ENCODE measurements at places on chromosomes 2 and 18.
A peak's percentile ranks its signal among the peaks of the same experiment; 100 is the strongest.

- DNase-seq: no peak
These were observed 172.3 kb upstream of the SLC35G4 start for GRCh38 chr18:11437046-11437445.

- no peak for DNase-seq
These were observed 250.4 kb upstream of the SMIM21 start for GRCh38 chr18:75677696-75678455.

- no peak for DNase-seq
These were observed 19.8 kb downstream of the FAM171B start for GRCh38 chr2:186713691-186714090.

GRCh38 chr2:230153390-230153976 lies 66.3 kb downstream of the SP110 start:
- no peak for DNase-seq

DNA sequence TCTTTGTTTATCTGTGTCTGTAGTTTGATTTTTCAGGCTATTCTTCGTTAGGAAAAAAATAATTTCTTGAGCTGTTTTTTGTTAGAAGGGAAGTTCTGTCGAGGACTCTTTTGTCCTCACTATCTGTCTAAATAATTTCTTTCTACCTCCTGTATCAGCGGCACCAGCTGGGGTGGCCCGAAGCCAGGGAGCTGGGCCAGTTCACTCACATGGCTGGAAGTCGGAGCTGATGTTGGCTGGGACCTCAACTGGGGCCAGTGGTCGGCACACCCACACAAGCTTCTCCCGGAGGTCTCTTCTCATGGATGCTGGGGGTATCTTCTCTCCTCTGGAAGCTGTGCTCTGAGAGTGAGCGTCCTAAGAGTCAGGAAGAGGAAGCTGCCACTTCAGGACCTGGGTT lies 8.0 kb upstream of the PDIA6 start:
- no peak for DNase-seq

- no peak for DNase-seq
These were observed 237.3 kb upstream of the THUMPD2 start for GRCh38 chr2:40016151-40016885.

DNA sequence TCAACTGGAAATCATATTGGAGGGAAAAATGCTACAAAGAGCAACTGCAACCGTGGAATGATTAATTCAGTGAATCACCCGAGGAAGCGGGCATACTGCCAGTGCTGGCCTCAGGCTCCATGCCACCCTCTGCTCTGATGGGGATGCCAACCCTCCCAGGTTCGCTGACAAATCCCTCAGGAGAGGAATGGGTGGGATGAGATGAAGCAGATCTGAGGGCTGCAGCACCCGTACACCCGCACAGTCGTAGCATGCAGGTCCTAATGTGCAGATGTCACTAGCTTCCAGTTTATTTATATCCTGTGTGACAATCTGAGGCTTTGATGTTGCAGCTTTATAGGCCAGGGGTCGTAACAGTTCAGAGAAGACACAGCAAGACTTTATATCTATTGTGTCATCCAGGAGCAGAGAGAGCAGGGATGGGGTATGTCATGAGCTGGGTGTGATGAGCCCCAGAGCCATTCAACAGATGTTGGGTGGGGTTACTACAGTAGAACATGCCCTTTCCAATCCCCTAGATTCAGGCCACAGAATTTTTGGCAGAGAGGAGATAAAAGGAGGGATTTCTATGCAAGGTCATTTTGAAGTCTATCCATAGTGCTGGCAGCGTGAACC lies 44.6 kb downstream of the DPP4 start:
- peak; percentile 40 for DNase-seq

DNA sequence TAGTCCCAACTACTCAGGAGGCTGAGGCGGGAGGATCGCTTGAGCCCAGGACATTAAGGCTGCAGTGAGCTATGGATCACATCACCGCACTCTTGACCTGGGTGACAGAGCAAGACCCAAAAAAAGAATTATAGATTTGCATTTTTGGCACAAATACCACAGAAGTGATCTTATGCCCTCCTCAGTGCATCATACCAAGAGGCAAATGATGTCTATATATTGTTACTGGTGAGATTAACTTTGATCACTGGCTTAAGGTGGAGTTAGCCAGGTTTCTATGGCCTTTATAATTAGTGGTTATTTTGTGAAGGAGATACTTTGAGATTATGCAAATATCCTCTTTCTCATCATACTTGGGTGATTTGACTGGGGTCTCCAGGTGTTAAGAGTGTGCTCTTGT lies 22.1 kb upstream of the CATIP start:
- no peak for DNase-seq

GRCh38 chr2:151053661-151053990 lies 208.0 kb downstream of the RBM43 start:
- DNase-seq: no peak

- DNase-seq: no peak
These were observed 49.8 kb downstream of the CAB39 start for GRCh38 chr2:230762317-230762896.

DNA sequence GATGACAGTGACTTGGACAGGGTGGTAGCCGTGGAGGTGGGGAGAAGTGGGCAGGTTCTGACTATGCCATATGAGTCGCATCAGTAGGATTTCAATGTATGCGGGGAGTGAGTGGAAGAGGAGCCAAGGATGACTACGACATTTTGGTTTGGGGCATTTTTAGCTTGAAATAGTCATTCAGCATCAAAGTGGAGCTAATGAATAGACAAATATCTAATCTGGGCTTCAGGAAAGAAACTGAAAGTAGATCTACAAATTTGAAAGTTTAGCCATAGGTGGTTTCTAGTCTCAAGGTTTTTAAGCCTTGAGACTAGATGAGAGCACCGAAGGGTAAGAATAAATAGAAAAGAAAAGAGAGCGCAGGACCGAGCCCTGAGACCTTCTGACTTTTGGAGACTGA lies 58.3 kb downstream of the FEZ2 start:
- no peak for DNase-seq

GRCh38 chr2:152067823-152068222 lies 31.0 kb downstream of the CACNB4 start:
- DNase-seq: no peak

DNA sequence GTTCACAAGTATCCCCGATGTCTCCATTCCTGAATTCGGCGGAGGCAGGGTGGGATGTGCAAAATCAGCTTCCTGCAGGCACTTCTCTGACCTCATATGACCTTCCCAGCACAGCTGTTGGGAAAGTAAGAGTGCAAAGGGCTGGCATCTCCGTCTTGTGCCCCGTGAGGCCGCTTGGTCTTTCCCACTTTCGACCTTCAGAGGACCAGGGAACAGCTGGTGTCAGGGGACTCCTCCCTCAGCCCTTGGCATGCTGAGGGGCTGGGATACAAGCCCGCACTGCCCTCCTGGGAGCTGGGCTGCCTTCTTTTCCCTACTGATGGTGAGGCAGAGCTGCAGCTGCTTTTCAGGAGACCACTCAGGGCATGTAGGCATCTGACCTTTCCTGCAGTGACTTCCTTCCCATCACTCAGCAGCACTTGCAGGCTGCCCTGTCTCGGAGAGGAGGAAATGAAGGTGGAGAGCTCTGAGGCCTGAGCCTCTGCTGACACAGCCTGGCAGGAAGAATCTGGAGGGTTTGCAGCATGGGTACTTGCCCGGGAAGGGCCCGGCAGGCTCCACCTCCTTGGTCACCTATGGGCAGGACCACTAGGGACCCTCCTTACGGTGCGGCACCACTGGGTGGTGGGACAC lies 277.2 kb upstream of the HS6ST1 start:
- DNase-seq: no peak

DNA sequence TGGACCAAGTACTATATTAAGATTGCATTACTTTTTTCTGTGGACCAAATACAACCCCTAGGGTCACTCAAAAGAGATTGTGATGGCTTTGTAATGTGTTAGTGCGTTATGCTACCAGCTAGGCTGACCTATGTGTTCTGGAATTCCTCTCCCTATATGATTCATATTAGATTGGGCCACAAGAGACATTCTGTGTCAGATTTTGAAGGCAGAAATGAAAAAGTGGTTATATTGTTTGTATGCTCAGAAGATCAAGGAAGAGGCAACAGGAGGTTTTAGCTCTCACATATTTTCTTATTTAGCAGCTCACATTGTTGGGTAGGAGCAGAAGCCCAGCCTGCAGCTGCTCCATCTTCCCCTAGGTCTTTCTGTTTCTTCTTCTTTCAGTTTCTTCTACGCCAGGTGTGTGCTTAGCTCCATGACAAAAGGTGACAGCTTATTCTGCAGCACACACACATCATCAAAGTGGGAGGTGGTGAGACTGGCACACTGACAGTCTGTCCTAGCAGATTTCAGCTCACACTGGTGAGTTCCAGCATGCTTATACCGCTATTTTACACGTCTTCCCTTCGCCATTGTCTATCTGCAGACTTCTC lies 156.8 kb upstream of the UBE2E3 start:
- DNase-seq: no peak

- no peak for DNase-seq
These were observed 58.5 kb downstream of the EIF5B start for GRCh38 chr2:99395589-99396130.

- no peak for DNase-seq
These were observed 17.3 kb upstream of the KCNF1 start for GRCh38 chr2:10894264-10894935.

DNA sequence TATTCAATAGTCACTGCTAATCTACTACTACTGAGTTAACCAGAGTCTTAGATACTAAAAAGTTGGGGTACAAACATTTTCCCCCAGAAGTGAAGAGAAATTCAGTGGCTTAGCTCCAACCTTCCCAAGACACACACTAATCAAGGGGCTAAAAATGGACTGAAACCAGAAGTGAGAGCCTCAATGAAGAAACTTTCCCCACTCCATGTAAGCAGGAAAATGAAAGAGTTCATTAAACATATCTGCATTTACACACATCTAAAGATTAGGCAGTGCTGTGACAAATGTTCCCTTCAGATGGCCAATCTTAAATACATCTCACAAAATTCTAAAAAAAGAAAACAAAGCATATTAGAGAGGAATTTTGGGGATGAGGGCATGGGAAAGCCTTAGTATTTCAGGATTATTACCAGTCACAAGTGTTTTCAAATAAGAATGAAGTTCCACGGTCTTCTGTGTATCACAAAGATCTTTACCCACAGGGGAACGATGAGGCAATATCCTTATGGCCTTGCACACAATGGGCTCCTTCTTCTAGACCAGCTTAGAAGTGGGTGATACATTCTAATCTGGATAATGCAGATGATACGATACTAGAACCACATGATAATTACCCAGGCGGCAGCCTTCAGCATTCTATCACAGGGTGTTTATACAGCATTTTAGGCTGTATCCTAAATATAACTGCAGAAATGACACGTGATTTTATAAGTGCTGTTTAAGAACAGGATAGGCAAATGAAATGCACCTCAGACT lies 17.1 kb downstream of the ANKRD44 start:
- DNase-seq: no peak

- no peak for DNase-seq
These were observed 1768.4 kb upstream of the PIK3C3 start for GRCh38 chr18:40186677-40187076.

- peak; percentile 42 for DNase-seq
These were observed 108.9 kb downstream of the CLIP4 start for GRCh38 chr2:29223851-29224692.

DNA sequence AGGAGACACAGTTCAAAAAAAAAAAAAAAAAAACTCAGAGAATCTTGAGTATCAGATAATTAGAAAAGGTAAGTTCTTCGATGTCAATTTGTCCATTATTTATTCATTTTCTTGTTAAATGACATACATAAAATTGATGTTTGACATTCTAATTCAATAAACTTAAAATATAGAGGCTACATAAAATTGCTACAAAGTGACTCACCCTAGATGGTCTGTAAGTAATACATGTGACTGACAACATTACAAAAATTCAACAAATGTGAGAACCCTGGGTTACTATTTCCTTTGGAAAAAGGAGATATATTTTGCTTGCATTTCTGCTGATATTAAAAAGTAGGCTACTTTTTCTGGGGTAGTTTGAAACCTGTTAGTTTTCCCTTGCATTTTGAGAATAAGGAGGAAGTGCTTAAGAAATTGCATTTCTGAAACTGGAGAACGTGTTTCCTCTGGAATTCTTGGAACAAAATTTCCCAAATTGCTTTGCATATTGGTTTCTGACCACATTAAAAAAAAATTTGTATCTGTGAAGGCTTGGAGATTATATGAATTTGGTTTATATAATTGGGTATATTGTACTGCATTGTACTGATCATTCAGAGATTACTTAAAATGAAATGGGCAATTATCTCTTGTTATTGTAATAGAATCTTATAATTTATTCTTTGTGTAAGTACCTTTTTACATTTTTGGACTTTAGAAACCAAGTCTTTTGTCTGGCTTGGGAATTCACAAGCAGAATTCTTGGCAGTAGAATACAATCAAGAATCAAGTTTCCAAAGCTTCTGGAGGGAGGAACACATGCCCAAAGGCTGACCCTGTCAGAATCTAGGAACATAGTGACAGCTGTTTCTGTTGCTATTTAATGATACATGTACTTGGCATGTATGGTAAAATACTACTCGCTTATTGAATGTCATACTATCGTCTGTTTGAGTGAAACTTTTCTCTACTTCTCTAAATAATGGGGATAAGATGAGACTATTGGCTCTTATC lies 106.1 kb downstream of the DSEL start:
- DNase-seq: no peak

- no peak for DNase-seq
These were observed 1574.2 kb upstream of the PIK3C3 start for GRCh38 chr18:40380686-40381439.

DNA sequence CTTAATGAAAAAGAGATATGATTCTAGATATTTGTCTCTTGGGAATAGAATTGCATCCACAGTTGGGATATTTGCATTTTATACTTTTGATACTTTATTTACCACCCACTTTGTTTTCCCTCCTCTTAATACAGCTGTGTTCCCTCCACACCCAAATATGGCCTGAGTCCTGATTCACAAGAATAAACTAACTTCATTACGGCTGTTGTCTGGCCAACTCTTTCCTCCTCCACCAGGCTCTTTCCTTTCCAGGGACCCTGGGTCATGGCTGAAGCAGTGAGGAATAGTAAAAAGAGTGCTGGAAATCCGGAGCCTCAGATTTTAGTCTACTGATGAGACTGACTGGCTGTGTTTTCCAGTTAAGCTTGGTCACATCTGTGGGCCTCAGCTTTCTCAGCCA lies 48.4 kb upstream of the STAM2 start:
- no peak for DNase-seq

- DNase-seq: no peak
These were observed 186.5 kb upstream of the TPO start for GRCh38 chr2:1226766-1227165.

DNA sequence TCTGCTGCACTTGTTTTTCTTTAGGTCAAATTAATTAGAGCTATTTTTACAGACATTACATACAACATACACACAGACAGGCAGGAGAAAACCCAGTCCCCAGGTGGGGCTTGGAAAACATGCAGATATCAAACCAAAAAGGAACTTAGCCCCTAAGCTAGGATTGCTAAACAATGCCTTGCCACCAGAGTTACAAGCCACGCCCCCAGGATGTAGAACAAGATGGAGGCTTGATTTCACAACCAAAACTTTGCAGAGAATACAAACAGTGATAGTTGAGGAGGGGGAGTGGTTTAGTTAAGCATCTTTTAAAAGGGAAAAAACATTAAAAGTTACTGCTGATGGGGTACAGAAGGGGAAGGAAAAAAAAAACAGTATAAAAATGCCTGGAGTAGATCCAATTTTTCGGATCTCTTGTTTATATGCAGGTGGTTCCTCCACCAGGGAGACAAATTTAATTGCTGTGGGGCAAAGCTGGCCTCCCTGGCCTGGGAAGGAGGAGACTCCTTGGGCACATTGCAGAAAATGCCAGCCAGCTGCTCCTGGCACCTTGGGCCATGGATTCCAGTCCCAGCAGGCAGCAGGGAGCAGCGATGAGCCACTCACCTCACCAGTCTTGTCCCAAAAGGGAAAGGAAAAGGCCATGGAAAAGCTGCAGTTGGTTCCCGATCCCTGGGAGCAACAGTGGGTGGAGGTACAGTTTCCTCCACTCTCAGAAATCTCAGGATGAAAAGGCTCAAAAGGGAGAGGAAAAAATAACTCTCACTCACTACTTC lies 348.4 kb upstream of the REG3G start:
- DNase-seq: no peak

All from HFF-Myc (cell line).